ENCODE measurements at places on chromosomes 6 and 20.

DNA sequence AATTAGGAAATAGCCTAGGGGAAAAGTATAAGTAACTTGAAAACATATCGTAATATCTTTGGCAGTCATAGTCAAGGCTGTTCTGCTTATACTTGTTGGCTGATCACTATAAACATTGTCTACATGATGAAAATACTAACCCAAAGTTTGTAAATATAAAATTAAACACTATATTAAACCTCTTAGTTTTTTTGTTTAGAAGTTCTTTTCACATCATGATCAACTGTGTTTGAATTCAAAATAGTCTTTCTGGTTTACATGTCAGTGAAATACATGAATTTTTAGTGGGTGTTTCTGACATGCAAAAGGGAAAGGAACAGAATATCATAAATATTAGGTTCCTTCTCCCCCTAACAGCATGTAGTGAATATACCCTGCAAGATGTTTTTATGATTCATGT is 43.5 kb downstream of the ADGRG6 start:
- DNase-seq, result no peak

DNA sequence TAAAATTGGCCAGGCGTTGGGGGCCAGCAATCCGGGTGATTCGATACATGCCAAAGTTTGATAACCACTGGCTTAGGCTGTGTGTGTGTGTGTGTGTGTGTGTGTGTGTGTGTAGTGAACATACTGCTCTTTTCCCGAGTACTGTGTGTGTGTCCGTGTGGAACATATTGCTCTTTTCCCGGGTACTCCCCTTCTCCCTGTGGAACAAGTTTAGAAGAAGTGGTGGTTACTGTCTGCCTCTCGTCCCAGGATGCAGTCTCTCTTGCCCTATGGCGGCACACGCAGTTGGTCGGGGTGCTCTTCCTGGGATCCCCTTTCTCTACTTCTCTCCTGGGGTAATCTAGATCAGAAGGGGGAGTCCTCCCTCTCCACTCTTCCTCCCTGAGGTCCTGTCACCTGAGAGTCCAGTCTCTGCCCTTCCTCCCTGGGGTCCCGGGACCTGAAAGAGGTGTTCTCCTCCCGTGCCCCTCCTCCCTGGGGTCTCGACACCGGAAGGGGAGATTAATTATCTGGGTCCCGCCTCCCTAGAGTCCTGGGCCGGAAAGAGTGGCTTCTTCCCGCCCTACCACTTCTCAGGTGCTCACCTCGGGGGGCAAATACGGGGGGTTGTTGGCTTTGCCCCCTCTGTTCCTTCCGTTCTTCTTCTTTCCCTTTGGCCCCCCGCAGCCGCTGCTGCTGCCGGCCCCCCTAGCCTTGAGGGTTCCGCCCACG is 516 bp downstream of the GTPBP2 start:
- peak; percentile 66 for DNase-seq

DNA sequence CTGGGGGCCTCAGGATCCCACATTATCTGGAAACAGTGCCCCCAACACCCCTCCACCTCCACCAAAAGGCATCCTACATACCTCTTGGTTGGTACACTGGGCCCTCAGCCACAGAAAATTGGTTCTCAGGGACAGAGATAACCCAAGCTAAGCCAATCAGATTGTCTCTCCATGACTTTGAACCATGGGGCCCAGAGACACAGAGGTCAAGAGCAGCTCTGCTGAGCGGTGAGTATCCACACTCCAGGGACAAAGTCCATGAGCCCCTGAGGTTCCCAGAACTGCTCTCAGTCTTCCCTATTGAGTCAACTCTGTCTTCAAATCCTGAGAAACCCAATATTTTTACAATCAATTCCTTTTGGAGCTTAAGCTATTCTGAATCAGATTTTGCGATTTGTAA is 35.3 kb downstream of the COL11A2 start:
- DNase-seq, result no peak

DNA sequence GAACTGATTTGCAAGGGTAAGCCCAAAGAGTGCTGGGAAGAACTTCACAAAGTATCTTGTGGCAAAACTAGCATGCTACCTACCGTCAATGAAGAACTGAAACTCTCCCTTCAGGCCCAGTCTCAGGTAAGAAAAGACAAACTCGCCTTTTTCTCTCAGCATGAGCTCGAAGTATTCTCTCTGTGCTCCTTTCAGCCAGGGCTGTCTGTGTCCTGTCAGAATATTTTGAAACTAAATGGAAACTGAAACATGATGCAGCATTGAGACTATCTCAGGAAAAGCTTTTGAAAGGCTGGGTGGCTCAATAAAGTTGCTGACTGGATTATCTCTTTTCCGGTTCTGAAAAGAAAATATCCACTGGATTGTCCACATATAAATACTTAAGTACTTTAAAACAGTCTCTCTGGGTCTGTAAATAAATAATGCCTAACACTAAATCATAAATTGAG is 696 bp downstream of the CALHM5 start:
- DNase-seq, result no peak

GRCh38 chr6:139037490-139037889 is 8.9 kb downstream of the ABRACL start:
- DNase-seq, result no peak

DNA sequence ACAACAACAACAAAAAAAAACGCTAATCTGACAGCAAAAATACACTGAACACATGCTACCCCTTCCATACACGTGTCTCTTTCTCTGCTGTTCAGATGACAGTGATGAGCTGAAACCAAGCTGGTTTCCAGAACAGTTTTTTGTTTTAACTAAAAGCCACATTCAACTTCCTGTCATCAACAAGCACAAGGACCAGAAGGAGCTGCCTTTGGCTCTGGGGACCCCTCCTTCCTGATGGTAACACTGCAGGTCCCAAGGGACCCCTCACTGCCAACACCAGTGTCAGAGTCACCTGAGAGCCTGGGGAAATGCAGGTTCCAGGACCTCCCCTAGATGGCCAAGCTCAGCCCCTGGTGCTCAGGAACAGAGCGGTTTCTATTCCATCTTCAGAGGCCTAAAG is 6.0 kb downstream of the CST7 start:
- DNase-seq, result peak; percentile 20

GRCh38 chr6:6699741-6700367 is 111.3 kb downstream of the LY86 start:
- peak; percentile 95 for DNase-seq

DNA sequence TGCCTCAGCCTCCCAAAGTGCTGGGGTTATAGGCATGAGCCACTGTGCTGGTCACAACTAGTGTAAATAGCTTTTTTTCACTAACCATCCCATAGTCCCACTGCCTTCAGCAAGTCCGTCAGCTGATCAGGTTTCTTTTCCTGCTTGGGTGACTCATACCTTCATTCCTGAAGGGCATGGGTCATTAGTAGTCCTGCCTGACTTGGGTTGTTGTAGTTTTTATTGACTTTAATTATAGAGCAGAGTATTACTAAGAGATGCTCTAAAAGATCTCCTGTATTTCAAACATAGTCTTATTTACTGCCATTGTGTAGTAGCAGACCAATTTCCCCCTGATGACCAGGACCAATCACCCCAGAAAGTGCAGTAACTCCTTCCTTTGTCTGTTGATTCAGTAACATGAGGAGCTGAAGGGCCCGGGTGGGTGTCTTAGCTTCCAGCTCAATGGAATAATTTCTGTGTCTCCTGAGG is 25.8 kb downstream of the HLA-C start:
- no peak for DNase-seq

- DNase-seq, result no peak
These were observed 72.1 kb downstream of the AFDN start for GRCh38 chr6:167898673-167899311.

- DNase-seq, result no peak
These were observed 35.9 kb upstream of the MYB start for GRCh38 chr6:135145063-135145800.

- no peak for DNase-seq
These were observed 11.1 kb downstream of the UBE2V1 start for GRCh38 chr20:50101887-50102286.

GRCh38 chr6:125102891-125103290 is 50.7 kb upstream of the TPD52L1 start:
- DNase-seq, result peak; percentile 77

GRCh38 chr6:14804785-14805210 is 441.1 kb upstream of the JARID2 start:
- no peak for DNase-seq

DNA sequence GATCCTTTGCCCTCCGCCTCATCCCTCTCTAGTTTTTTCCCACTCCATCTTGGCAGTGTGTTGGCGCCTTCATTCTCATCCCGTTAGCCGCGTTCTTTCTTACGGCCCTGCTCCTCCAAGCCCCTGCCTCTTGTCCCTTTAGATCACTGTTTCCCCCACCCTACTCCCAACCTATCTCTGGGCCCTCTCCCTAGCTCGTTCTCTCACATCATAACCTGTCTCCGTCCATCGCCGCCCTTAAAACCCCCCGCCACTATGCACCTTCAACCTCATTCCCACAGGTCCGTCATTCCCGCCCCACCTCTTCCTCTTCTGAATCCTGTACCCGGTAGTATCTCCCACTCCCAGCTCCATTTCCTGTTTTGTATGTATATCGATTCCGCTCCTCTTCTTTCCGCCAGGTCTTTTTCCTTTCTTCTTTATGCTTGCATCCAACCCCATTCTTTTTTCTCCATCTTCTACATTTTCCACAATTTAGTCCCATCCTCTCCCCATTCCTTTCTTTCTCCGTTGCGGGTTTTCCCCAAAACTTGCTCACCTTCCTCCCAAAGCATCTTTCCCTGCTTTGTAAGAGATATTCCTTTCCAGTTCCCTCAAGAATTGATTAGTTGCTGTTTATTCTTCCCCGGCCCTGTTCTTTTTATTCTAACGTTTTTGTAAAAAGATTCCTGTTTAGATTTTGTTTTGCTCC is 671 bp downstream of the EFHC1 start:
- no peak for DNase-seq

GRCh38 chr20:517221-517620 is 26.4 kb downstream of the CSNK2A1 start:
- DNase-seq, result no peak

DNA sequence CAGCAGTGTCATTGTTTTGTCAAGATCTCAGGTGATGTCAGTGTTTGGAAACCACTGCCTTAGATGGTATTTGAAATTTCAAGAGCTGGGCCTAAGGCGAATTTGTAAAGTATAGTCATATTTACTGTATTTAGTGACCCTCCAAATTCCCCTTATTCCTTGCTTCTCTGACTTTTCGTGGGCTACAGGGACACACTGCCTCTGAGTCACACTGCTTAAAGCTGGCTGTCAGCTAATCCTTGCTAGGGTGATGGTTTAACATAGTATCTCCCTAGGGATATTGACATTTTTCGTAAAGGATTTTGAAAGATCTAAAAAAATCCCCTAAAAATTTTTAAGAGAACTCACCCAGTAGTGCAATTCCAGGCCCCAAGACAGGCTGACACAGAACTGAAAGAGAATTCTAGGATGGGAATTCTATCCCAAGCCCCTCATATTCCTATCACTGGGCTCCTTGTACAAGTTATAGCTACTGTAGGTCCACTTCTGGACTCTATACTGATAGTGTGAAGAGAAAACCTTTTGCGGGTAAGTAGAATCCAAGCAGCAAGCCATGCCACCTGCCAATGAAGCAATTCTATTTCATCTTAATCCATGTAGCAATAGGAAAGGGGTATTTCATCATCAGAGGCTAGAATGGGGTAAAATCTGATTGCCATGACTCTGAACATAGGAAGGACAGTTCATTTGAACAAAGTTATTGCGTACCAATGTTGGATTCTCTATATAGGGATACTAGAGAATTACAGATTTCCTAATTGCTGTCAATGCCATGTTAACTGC is 4.3 kb downstream of the BMP6 start:
- DNase-seq, result no peak

DNA sequence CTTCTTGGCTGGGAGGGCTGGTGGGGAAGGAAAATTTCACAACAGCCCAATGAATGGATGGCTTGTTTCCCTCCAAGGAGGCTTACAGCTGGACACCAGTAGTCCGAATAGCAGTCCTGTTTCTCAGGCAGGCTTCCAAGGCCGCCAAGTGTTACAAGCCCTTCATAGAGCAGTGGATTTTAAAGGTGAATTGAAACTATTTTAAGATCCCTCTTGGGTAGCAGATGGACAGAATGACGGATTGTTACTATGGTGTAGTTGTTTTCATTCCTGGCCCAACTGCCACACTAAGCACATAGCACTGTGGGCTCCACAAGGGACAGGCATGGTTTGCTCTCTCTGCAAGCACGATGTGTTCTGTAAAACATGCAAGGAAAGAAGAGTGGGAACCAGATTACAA is 203.3 kb upstream of the TAB2 start:
- no peak for DNase-seq
